Activated naive CD8-positive, alpha-beta T cell treated with anti-CD3 and anti-CD28 coated beads, Interleukin-2, amount 50 U/mL, for 16 hours (primary cell): ENCODE measurements at places on chromosomes 1 and 21.

DNA sequence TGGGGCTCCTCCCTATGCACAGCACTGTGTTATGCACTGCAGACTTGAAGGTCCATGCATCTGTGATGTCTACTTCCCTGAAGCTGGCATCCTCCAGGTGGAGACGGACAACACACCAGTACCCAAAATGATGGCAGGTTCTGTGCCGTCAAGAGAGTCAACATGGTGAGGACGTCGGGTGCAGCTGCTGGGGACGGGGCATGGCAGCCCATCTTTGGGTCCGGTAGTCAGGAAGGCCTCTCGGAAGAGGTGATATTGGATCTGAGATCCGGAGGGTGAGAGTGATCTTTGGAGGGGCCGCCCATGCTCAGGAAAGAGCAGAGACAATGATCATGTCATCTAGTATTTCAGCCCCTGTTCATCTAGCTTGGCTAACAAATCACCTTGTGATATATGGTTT lies 104.1 kb downstream of the RIPK4 start:
- DNase-seq = no peak

DNA sequence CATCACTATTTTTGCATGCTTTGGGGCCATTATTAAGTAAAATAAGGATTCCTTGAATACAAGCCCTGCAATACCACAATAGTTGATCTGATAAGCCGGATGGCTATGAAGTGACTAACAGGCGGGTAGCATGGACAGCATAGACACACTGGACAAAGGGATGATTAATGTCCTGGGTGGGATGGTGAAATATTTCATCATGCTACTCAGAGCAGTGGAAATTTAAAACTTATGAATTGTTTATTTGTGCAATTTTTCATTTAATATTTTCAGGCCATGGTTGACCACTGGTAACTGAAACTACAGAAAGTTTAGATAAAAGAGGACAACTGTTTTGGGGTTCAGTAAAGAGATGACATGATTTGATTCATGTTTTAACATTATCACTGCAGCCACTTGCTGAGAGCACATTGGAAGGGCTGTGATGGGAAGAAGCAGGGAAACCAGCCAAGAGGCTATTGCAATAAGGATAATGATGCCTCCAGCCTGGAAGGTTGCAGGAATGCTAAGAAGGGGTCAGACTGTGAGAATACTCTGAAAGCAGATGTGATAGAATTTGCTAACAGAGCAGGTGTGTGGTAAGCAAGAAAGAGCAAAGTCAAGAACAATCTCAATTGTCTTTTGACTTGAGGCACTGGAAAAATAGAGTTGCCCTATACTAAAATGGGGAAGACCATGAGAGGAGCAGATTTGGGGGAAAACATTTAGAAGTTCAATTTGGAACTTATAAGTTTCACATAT lies 62.5 kb upstream of the TNFSF4 start:
- DNase-seq = no peak

DNA sequence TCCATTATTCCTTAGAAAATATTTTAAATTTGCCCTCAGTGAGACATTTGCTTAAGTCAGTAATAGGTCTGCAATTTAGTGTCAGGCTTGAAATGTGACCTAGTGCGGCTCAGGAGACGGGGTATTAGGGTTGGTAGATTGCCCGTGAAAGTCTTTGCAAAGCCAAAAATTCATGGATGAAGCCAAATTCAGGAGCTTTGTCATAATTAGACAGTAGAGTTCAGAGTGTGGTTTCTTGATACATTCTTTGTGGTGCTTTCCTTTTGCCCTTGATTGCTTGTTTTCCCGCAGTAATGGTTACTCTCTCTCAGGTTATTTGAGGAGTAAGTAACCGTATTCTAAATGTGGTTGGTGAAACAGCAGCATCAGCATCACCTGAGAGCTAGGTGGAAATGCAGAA lies 120.7 kb downstream of the RPS6KC1 start:
- DNase-seq = no peak

- no peak for DNase-seq
These were observed 719 bp upstream of the PARS2 start for GRCh38 chr1:54764922-54765561.

DNA sequence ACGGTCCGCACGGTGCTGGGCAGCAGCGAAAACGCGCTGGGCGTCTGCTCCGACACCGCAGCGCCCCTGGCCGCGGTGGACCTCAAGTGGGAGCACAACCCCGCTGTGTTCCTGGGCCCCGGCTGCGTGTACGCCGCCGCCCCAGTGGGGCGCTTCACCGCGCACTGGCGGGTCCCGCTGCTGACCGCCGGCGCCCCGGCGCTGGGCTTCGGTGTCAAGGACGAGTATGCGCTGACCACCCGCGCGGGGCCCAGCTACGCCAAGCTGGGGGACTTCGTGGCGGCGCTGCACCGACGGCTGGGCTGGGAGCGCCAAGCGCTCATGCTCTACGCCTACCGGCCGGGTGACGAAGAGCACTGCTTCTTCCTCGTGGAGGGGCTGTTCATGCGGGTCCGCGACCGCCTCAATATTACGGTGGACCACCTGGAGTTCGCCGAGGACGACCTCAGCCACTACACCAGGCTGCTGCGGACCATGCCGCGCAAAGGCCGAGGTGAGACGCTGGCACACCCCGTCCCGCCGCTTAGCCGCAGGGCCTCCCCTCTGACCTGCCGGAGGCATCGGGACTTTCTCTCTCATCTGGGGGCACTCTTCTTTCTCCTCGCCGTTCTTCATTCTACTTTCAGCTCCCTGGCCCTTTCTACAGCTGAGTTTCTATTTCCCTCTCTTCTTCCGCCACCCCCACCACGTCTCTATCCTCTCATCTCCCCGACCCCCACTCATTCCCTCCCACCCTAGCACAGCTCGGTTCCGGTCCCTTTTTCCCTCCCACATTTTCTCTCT lies 1.0 kb downstream of the NPR1 start:
- DNase-seq = no peak

- no peak for DNase-seq
These were observed 3.4 kb upstream of the CHD5 start for GRCh38 chr1:6183520-6183989.

- no peak for DNase-seq
These were observed 86.9 kb downstream of the NAV1 start for GRCh38 chr1:201625851-201626251.

DNA sequence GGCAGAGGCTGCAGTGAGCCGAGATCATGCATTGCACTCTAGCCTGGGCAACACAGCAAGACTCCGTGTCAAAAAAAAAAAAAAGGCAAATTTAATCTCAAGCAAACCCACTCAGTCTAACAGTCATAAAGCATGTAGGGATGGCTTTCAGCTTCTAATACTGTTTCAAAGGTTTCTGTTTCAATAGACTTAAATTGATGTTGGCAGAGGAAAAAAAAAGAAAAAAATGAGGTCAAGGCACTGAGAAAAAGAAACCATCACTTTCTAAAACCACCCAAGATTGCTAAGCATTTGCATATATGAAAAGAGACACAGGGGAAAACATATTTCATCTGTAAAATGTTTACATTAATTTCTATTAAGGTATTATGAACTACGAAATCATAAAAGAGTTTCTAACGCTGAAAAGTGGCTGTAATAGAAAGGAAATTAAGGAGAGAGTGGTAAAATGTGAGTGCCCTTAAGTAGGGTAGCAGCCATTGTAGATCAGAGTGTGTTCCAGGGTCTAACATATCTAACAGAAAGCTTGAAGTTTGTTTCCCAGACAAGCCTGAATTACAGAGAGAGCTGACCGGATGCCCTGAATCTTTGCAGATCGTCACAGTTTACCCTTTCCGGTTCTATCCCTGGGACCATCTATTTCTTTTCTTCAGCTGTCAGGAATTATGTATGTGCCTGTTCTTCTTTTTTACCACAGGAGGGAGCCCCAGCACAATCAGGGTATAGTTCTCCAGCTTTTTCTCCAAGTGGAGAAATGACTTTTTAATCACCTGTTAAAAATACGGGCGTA lies 70.0 kb downstream of the PLD5 start:
- DNase-seq = no peak

GRCh38 chr1:56920591-56921001 lies 45.2 kb downstream of the C8B start:
- no peak for DNase-seq

DNA sequence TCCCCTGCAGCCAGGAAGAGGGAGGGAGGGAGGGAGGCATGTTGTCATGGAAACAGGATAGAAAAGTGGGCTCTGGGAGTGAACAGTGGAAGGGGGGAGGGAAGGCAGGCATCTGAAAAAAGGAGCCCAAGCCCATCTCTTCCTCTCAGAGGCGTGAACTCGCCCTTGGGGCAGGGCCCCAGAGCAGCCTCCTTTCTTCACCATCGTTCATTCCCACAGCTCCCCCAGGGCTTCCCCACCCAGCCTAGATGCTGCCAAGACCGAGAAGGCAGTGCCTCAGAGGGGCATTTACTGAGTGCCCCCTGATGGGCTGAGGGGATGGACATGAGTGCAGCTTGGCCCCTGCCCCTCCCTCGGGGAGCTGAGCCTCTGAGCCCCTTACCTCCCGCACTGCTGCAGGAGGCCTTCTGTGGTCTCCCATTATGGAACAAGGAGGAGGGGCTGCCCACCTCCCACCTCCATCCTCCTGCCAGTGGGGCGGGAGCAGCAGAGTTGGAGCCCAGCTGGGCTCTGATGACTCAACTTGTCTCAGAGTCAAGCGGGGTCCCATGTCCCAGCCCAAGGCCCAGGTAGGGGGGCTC lies 39.1 kb upstream of the KIF21B start:
- DNase-seq = no peak

GRCh38 chr21:14988760-14989159 lies 76.0 kb downstream of the NRIP1 start:
- no peak for DNase-seq

DNA sequence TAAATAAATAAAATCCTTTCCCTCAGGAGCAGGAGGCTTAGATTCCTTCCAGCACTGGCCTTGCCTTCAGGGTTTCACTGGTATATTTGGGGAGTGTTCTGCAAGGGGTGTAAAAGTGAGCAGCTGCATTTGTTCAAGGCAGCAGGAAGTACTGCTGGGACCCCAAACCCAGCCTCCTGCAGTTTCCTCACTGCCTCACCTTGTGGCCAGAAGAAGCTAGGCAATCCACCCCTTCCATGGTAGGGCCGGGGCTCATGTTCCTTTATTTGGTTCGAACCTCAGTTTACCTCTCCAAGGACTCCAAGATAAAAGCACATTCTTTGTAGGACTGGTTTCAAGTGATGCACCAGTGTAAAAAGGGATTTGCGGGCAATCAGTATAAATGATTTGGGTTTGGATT lies 21.0 kb upstream of the CFAP126 start:
- no peak for DNase-seq

DNA sequence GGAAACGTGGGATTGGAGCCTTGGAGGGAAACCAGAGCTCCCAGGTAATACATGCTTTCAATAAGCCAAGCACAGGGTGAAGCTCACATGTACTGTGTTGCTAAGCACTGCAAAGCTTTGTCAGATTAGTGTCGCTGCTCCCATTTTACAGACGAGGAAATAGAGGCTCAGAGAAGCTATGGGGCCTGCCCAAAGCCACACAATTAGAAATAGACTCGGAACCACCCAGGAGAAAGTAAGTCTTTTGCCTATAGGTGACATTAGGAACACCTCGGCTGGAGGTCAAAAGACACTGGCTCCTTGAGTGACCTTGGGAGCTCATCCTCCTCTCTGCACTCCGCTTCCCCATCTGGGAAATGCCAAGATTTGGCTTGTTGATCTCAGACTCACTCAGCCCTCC lies 175.6 kb upstream of the ZC3H12A start:
- DNase-seq = no peak

- DNase-seq = no peak
These were observed 20.5 kb upstream of the HIVEP3 start for GRCh38 chr1:41939194-41939593.

GRCh38 chr1:1067860-1068516 lies 6.1 kb downstream of the RNF223 start:
- no peak for DNase-seq

- DNase-seq = no peak
These were observed 179.2 kb upstream of the LMO4 start for GRCh38 chr1:87149241-87150041.

DNA sequence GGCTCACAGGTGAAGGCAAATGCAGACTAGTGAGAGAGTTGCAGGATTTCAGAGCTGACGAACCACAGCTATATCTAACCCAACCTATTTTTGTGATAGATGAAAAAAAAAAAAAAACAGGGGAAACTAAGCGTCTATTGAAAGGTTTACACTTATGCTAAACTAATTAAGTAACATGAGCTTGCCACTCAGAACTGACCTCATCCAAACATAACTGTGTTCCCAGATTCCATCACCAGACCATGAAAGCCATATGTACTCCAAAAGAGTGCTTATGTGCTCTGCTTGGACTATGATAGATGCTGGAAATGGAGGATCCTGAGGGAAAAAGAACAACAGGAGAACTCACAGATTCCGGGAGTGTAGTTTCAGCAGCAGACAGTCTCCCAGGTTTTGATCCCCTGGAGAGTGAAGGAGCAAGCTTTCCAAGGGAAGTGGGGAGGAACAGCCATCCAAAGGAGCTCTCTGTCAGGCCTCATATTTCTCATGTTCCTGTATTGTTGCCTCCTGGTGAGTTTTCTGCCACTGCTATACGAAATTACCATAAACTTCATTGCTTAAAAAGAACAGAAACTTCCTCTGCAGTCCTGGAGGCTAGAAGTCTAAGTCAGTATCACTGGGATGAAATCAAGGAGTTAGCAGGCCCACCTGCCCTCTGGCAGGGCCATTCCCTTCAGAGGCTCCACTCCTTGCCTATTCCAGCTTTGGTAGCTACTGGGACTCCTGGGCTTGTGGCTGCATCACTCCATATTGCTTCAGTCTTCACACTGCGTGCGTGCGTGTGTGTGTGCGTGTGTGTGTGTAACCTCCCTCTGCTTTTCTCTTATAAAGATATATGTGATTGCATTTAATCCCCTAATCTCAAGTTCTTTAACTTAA lies 38.1 kb downstream of the NIBAN1 start:
- DNase-seq = no peak

- DNase-seq = peak; percentile 62
These were observed at the start of gene CHAF1B for GRCh38 chr21:36385233-36386030. TSS of gene CHAF1B (plus strand) at chr21:36385392. CDS start at chr21:36386137, 745 bp downstream.

- no peak for DNase-seq
These were observed 3.8 kb upstream of the NBPF1 start for GRCh38 chr1:16617114-16617631.

GRCh38 chr1:215081661-215082531 lies 641 bp upstream of the KCNK2 start:
- no peak for DNase-seq

GRCh38 chr1:112997781-112998180 lies 41.8 kb upstream of the SLC16A1 start:
- DNase-seq = no peak

DNA sequence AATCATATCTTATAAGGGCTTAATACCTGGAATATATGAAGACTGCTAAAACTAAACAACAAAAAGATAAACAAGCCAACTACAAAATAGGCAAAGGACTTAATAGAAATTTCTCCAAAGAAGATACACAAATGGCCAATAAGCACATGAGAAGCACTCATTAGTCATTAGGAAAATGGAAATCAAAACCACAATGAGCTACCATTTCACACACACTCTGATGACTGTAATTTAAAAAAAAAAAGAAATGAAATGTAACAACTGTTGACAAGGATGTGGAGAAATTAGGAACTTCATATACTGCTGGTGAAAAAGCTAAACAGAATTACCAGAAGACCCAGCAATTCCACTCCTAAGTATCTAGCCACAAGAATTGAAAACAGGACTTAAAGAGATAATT lies 374.2 kb upstream of the ZP4 start:
- no peak for DNase-seq

GRCh38 chr21:35265170-35265877 lies 216.2 kb upstream of the RUNX1 start:
- DNase-seq = no peak
